Airway epithelial cell (primary cell): ENCODE measurements at places on chromosomes 3 and 15. TPM values are rescaled to one million over a fixed set of nuclear protein-coding genes. Genes with fewer than 3 reads are reported as not detected.

The P3H2 gene
- total RNA-seq: 5.3 and 5.4 TPM in 2 replicates

The ERICH6 gene
- 0.05 TPM in 1 of 2 replicates, not detected in the other for total RNA-seq

The NMNAT3 gene
- 1.2 and 2.5 TPM in 2 replicates for total RNA-seq

The SHQ1 gene
- 11.7 and 12.4 TPM in 2 replicates for total RNA-seq

The SCN11A gene
- total RNA-seq: not detected in 2 replicates

The TMEM207 gene
- not detected in 2 replicates for total RNA-seq

The SST gene
- not detected in 2 replicates for total RNA-seq
